ENCODE measurements at places on chromosomes 3 and 15.

GRCh38 chr3:152444029-152444641, 175.4 kb downstream of the MBNL1 start:
- DNase-seq: no peak

GRCh38 chr3:31254483-31254882, 278.2 kb upstream of the STT3B start:
- DNase-seq: no peak

GRCh38 chr3:191737742-191738141, 276.8 kb downstream of the PYDC2 start:
- DNase-seq: no peak

- DNase-seq: no peak
These were observed 136.6 kb upstream of the LRRN1 start for GRCh38 chr3:3662610-3663009.

DNA sequence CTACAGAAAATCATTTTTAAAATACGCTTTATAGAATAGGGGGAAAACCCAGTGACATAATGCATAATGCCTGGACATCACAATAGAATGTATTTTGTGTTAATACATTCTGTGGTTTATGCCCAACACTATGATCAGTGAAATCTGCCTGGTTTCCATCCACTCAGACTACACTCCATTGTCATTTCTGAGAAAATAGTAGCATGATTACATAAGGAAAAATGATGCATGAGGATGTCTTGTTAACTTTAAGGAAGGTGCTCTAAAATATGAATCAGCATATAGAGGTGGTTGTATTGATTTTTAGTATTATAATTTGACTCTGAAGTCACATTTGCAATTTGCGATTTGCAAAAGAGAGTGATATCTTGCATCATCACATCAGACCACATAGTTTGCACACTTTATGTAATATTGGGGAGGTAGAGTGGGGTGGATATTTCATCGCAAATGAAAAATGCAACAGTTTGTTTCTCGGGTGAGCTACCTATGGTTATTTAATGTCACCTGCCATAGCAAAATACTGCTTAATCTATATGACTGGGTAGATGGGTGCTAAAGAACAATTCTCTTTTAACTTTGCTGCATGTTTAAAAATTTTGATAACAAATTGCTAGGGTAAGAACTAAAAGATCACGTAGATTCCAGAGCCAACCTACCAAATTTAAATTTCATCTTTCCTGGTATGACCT, 403.9 kb downstream of the IL5RA start:
- DNase-seq: no peak

DNA sequence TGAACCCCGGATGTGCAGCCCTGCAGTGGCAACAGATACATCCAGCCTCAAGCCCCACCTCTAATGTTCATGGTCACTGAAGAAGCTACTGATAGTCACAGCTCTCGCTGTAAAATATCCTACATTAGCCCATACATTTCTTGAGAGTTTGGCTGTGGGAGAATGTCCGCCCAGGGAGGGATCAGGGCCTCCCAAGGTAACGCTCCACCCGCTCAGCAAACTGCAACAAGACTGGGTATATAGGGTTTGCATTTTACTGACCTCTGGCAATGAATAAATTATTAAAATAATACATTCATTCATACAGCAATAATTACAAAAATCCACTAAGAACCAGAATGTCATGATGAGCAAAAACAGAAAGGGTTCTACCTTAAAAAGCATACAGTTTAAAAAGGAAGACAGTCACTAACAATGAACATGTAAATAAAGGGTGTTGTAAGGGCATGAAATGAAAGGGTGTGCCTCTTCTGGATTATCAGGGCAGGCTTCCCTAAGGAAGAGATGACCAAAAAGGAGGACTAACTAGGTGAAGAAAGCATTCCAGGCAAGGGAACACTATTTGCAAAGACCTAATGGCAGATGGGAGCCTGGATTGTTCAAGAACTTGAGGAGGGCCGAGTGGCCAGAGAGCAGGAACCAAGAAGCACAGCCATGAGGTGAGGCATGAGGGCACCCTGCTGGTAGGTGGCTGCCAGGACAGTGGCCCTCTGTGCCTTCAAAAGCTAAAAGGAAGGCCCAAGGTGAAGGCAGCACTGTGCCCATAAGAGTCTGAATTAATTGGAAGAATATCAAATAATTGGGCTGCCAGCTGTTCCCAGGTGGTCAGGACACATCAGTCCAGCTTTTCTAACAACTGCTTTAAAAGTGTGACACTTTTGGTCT, 28.1 kb upstream of the CTDSPL start:
- no peak for DNase-seq

DNA sequence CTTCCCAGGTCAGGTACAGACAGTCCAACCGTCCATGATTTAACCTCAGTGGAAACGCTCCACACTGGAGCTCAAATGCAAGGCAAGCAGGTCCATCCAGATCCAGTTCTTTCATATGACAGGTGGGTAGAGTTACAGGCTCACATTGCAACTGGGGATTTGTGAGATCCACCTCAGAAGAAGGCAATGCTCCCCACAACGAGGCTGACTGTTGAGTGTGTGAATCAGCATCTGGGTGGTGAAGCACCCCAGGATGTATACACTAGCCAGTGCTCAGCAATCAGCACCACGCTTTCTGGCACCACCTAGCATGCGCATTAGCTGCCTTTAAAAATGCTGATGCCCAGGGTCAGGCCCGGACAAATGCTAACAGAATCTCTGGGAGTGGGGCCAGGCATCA, 343.5 kb upstream of the ICE2 start:
- DNase-seq: no peak

DNA sequence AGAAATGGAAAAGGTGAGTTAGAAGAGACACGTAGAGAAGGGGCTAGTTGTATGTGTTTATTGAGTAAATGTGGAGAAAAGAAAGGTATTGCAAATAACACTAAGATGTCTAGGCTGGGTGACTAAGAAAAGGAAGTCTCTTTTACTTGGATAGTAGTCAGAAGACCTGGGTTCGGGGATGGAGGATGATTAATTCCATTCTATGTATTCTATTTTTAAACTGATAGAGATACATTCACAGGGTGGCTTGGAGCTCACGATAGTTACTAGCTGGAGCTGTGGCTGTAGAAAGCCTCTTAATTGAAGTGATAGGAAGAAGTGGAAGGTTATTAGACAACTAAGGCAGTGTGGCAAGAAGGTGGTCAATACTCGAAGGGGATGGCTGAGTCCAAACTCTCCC, 65.9 kb upstream of the TNIK start:
- DNase-seq: no peak

DNA sequence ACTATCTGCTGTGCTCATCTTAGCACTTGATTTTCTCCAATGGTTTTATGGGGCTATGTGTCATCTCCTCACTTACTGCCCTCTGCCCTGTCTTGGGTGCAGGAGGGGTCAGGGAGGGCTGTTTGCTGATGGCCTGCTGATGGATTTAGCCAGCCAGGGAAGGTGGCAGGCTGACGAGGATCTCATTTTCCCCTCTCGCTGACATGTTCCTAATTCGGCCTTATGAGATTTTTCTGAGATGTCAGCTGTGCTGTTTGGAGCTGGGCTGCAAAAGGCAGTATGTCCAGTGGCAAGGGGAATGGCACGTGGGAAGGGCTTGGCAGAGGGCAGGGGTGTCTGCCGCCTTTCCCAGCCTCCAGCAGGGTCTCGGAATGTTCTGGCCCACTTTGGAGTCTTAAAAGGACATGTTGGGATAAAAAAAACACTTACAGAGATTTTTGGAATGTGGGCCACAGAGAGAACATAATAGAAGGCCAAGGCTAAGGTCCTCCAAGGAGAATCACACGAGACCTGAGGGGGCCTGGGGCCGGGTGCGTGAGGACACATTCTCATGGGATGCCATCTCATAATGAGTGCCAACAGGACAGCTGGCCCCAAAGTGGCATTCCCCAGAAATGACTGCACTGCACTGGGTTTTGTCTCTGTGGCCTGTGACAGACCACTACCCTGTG, 303.8 kb downstream of the TLE3 start:
- DNase-seq: no peak

DNA sequence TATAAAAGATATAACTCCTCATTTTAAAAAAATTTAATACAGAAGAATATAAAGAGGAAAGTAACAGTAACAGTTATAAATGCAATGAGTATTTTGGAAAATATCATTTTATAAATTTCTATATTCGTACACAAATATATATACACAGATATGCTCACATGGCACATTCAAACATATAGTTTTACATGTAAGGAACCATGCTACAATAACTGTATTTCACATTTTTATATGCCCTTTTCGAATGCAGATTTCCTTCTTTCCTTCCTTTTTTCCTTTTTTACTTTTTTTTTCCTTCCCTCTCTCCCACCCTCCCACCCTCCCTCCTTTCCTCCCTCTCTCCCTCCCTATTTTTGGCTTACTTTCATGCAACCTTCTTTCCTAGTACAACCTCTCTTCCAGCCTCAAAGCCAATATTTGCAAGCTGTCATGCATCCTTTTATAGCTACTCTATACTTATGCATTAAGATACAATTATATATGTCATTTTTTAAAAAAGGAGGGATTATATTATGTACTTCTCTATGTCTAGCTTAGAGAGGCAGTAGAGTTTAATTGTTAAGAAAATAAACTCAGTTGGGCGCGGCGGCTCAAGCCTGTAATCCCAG, 830.5 kb downstream of the IGSF11 start:
- DNase-seq: no peak

DNA sequence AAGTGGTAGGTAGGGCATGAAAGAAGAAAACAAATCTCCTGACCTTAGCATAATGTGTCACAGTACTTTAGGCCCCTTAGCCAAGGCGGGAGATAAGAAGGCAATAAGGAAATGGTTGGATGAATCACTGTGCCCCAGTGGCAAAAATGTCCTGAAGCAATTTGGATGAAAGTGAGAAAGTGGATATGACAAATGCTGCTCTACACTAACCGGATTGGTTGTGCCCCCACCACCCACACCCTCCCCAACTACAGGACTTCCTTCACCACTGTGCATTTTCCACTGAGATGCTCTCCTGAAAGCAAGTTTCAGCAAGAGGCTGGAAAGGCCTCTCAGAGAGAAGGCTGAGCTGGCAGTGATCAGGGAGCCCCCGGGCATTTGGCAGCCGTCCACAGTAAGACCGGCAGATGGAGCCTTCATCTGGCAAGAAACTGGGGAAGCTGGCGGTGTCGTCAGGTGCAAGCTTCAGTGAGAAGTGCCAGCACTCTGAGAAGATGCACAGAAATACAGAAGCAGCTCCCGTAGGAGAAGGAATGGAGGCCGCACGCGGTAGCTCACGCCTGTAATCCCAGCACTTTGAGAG, 63.8 kb downstream of the ATP1B3 start:
- no peak for DNase-seq

- no peak for DNase-seq
These were observed 148.5 kb upstream of the NAALADL2 start for GRCh38 chr3:174710612-174711011.

GRCh38 chr15:93029214-93029835, 59.7 kb downstream of the RGMA start:
- DNase-seq: no peak

- DNase-seq: no peak
These were observed 234.8 kb upstream of the ARPP21 start for GRCh38 chr3:35404571-35404970.

DNA sequence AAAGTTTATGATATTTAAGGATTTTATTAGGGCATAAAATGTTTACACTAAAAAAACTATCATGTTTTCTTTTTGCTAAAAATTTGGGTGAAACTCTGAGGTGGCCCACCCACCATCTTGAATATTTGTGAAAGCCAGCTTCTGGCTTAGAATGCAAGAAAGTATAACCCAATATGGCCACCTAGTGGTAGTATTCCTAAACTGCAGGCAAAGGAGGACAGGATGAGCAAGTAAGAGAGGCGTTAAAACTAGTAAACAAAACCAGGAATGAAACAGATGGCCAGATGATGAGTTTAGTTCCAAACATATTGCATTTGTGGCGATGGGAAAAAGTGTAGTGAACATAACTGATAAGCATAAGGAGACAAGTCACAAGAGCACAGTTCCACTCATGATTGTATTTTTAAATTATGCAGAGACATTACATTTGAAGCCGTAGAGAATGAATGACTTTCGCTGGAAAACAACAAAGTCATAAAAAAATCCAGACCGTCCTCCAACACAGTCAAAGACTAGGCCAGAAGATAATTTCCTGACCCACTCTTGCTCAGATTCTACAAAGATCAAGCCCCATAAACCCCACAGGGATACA, 103.3 kb upstream of the PRTG start:
- DNase-seq: no peak

GRCh38 chr15:80242132-80242769, 9.8 kb downstream of the CTXND1 start:
- no peak for DNase-seq

DNA sequence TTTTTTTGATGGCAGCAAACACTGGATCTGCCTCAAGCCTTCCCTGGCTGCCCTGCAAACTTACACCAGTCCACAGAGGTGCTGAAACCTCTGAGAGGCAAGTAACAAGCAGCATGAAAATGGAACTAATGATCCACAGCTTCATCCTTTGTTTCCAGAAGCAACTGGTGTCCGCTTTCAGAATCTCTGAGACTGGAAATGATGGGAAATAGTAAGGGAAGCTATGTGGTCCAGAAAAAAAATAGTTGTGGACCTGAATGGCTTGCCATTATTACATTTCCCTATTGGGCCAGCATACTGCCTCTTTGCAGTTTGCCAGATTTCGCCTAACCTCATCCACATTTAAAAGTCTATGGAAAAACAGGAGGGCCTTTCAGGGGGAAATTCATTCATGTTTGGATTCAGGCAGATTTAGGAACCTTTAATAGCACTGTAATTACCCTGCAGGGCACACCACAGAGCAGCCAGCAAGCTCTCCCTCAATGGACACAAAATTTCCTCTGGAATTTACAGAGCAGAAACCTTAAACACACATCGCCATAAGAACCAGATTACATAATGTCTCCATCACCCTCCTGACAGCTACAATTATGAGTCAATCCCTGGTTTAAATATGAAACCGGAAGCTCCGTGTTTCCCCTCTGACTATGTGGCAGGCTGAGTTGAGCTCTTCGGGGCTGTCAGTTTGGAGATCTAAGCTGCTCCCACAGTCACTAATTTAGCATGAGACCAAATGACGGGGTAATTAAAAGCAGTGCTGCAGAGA, 134.4 kb downstream of the TMCO5A start:
- DNase-seq: no peak

- no peak for DNase-seq
These were observed 260.2 kb downstream of the CGGBP1 start for GRCh38 chr3:87798567-87798947.

- DNase-seq: no peak
These were observed 2.7 kb downstream of the TM4SF19 start for GRCh38 chr3:196335503-196335948.

DNA sequence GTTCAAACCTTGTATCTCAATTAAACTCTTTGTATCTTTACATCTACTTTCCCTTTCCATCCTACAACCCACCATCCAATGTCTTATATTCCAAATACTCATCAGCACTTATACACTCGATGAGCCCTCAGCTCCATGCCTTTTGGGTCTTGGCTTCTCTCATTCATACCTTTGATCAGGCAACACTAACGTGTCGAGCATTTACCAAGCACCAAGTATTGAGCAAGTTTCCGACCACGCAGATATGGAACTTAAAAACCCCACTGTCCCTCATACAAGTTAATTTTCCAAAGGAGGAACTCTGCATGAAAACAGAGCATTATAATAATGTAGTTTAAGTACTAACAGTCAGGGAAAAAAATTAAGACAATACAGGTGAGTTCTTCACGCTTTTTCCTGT, 102.8 kb downstream of the IL1RAP start:
- no peak for DNase-seq

All from NCI-H187 (cell line).